Mesenteric fat pad (tissue), 1 donor: ENCODE measurements at places on chromosomes 4 and X. TPM values are rescaled to one million over a fixed set of nuclear protein-coding genes. Genes with fewer than 3 reads are reported as not detected.

DNA sequence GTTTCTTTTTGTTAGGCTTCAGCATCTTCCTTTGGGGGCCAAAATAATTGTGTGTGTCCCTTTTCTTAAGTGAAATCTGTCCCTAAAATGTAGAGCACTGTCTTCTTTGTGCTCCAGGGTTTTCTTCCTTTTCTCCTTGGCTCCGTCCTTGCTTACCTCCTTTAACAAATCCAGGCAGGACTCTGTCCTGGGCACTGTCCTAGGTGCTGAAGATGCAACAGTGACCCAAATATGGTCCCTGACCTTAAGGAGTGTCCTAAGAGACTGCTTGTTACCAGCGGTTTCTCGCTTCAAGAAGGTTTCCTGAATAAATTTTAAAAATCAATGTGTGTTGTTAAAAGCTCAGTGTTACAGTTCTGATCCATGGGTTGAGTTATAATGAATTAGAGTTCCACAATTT lies 471.8 kb downstream of the KCNIP4 start:
- DNase-seq: no peak

DNA sequence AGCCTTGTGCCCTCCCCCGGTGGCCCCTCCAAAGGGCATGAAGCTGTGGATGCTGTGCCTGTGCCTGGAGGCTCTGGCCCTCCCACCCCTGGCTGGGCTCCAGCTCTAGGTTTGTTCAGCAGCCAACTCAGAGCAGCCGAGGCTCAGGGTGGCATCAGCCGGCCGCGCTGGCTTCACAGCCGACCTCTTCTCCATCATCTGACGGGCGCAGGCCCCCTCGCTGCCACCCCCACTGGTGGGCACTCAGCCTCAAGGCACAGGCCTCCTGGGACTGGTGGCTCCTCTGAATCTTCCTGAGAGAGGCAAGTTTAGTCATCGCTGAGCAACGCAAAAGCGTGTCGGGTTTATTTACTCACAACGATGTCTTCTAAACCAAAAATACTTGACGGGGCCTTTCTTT lies 46.0 kb downstream of the PCGF3 start:
- DNase-seq: no peak

DNA sequence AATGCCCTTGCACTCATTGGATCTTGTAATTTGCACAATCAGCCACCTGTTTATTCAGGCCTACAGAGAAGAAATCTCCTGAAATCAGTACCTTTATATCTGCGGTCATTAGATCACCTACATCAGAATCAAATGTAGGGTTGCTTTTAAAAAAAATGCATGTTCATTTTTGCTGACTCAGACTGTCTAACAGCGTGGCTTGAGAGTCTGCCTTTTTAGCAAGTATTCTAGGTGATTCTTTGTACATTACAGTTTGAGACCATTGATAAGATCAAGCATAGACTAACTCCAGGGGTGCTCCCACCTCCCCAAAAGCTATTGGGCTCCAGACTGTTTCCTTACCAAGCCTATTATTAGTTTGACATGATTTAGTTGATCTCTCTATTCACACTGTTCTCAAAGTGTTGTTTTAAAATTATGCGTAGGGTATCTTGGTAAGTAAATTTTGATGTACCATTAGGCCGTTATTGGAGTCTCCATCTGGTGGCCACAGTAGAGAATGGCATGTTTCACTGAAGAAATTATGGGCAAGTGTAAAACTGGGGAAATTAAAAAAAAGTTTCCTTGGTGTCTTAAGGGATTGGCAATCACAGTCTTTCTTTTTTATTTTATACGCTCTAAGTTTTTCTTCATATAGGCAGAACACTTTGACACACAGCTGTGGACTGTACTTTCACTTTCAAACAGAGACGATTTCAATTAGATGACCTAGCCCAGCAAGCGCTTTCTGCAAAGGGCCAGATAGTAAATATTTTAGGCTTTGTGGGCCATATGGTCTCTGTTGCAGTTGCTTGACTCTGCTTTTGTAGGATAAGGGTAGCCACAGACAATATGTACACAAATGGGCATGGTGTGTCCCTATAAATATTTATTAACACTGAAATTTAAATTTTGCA lies 33.7 kb upstream of the MSL3 start:
- no peak for DNase-seq

- DNase-seq: no peak
Measured at GRCh38 chr4:153781280-153781679, 7.6 kb downstream of the SFRP2 start.

- DNase-seq: no peak
Measured at GRCh38 chr4:187108845-187109244, 385.2 kb upstream of the FAT1 start.

Gene XG
- total RNA-seq: 3.4 TPM
